Vagina (tissue), 2 donors: ENCODE measurements at places on chromosomes 6 and 20.

DNA sequence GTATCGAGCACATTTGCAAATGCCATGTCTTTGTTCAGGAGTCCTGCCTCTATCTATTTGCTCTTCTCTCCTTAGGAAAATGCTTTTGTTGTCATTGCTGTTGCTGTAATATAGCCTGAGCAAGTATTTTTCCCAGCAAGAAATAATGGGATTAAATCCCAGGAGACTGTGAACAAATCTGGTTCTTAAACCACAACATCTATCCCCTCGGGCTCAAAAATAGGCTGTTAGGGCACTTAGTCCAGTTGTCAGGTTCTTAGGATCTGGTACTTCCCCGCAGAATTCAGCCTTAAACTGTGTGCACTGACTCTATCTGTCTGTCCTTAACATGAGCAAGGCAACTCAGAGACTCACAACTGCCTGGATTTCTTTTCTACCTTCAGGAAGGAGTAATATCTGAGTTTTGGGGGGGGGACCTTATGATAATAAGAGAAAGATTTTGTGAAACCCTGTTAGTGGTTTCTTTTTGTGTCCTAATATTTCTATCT lies 437.5 kb downstream of the HTR1B start:
- no peak for DNase-seq

DNA sequence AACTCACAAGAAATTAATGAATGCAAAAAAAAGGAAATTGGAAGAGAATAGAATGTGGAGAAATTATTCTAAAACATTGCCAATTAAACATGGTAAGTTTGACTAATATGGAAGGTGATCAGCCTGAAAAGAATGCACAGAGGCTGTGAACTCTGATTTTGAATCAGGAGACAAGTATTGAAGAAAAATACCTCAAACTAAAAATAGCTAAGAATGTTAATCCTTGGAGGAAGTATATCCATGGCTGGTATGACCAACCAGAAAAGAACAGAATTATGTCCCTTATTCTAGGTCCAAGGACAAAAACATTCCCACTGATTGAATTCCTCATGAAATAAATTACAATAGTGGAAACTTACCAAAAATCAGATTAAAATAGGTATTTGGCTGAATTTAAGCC lies 7.3 kb upstream of the RIMS1 start:
- DNase-seq = no peak

DNA sequence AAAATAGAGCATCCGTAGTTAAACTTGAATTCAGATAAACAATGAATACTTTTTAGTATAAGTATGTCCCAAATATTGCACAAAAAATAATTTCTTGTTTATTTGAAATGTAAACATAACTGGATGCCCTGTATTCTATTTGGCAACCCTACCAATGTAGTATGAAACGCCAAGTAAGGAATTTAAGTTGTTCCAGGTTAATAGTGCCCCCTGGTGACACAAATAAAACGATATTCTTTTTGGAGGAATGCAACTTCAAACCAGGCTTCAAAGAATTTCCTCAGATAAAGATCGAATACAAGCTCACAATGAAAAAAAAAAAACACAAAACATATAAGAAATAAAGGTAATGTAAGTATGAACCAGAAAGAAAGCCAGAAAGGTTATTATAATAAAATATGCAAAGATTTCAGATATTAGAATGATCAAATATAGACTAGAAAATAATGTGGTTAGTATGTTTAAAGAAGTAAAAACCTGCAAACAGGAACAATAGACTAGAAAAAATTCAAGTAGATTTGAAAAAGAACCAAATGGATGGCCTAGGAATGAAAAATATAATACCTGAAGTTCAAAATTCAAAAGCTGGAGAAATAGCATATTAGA lies 18.4 kb upstream of the AKAP7 start:
- DNase-seq = no peak

- no peak for DNase-seq
These were observed 56.8 kb upstream of the TMEM200A start for GRCh38 chr6:130309028-130309427.

- DNase-seq = no peak
These were observed 3.9 kb downstream of the NR2E1 start for GRCh38 chr6:108169464-108170331.

DNA sequence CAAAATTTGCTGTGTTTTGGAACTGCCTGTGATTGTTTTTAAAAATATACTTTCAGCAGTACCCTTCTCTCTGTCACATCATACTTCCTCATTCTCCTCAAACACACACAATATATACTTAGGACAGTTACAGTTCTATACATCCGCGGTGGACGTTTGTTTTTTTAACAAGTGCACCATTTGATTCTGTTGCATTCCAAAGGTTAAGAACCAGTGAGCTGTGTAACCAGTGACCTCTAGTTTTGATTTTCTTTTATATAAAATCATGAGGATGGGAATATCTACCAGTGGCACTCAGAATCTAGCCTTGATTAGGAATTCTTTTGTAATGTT lies 152.8 kb downstream of the CARMIL1 start:
- DNase-seq = no peak

GRCh38 chr6:166691199-166691598 lies 64.1 kb upstream of the RPS6KA2 start:
- no peak for DNase-seq

- no peak for DNase-seq
These were observed 47.5 kb upstream of the CDH22 start for GRCh38 chr20:46355778-46356177.

DNA sequence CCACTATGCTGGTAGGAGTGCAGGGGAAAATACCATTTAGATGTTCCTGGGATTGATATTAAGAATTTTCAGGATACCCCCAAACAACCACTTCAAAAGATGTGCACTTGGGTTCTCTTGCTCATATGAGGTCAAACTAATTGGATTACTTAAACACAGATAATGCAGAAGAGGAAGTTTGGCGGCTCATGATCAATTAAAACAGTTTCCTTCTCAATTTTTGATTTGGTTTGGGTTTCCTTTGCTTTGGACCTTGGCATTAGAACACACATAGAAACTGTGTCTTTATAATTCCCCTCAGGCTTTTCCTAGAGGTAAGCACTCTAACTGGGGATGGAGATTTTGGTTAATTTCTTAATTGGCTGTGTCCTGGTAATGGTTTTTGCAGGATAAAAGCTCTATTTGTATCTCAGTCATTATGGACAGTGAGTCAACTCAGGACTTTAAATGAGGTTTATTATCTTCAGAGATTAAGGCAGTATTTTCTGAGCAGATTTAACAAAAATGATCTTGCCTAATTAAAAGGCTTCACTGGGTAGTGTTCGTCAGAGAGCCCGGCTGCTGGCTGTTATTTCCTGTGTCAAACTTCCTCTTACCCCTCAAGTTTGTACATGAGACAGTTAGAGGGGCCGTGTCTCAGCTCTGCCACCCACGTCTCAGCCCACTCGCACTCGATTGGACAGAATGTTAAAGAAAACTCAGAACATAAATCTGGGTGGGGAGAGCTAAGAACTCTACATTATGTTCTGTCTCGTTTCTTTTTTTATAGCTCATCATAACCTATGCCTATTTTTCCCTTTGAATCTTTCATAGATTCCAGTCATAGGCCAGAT lies 50.3 kb upstream of the PREP start:
- DNase-seq = no peak

DNA sequence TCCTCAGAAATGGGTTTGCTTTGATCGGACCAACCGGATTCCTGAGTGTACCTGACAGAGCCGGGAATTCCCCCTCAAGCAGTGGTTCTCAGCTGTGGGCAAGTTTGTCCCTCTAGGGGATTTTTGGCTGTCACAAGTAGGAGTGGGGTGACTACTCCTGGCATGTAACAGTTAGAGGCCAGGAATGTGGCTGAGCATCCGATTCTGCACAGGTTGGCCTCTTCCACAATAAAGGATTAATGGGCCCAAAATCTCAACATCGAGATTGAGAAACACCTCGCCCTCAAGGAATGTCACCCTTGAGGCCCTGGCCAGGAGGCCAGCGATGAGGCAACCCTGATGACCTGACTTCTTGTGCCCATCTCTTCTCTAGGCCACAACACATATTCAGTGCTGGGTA lies 7.9 kb downstream of the AGPAT4 start:
- no peak for DNase-seq

- DNase-seq = no peak
These were observed 47.0 kb downstream of the TFEB start for GRCh38 chr6:41688256-41688965.

- no peak for DNase-seq
These were observed at the start of gene ARHGAP40 for GRCh38 chr20:38601216-38602184. Gene ARHGAP40 (plus strand): TSS chr20:38601809.

DNA sequence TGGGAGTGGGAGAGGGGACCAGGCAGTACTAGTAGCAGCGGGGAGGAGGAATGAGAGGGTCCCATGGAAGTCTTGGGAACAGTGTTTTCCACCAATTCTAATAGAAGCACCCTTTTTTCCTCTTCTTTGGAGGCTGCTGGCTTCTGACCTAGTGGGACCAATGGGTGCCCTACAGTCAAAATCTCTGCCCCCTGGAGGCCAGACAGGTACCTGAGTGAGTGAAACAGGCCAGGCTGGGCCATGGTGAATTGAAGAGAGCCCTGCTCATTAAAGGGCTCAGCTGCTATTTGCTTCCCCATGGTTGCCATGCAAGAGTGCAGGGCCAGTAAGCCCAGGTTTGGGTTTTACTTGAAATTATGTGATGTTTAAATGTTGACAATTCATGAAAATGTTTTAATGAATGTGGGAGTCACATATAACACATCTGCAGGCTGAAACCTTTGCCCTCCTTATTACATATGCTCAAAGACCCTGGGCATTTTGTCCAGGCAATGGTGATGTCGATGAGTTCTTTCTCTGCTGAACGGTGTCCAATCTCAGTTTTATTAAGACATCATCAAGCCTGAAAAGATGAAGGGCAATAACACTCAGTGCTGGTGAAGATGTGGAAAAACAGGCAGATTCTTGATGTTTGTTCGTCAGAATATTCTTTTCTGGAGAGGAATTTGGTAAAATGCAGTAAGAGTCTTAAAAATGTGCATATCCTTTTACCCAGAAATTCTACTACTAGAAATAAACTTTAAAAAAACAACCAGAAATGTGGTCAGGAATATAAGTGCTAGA lies 42.3 kb upstream of the OCSTAMP start:
- DNase-seq = no peak

DNA sequence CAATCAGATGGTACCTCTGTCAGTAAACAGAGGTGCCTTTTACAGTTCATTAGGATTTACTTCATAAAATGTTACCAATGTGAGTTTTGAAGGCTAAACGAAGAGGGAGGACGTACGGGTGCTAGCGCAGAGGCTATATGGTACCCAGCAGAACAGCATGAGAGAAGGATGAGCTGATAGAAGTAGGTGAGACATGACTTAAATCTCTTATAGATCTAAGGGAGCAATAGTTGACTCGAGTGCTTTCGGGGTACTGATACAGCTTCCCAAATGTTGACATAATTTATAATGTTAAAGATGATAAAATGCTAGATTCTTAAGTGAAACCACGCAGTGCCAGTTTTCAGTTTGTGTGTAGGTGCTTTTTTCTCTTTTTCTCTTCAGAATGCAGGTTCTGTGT lies 72.6 kb downstream of the HIVEP1 start:
- DNase-seq = no peak

- DNase-seq = no peak
These were observed 65.4 kb downstream of the UTRN start for GRCh38 chr6:144350528-144350880.

DNA sequence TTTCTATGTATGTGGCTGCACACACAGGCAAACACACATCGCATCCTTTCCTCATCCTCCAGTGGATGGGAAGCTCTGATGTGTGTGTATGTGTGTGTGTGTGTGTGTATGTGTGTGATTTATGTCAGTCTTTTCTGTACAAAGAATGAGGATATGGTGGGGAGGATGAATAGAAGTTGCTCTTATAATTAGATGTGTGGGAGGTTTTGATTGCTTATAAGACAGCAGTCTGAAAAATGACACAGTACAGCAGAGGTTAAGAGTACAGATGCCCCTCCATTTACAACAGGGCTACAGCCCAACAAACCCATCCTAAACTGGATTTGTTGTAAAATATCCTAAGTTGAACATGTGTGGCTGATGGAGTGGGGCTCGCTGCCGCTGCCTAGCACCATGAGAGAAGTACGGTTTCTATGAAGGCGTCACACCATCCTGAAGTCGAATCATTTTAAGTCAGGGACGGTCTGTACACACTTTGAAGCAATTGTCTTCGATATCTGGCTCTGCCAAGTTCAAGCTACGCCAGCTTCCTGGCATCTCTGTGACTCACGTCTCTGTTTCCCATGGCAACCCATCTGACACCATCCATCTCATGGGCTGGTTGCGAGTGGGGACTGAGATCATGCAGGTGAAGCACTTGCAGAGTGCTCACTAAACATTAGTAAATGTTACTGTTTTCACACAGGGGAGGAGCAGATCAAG lies 252.6 kb downstream of the MYLK4 start:
- DNase-seq = no peak

DNA sequence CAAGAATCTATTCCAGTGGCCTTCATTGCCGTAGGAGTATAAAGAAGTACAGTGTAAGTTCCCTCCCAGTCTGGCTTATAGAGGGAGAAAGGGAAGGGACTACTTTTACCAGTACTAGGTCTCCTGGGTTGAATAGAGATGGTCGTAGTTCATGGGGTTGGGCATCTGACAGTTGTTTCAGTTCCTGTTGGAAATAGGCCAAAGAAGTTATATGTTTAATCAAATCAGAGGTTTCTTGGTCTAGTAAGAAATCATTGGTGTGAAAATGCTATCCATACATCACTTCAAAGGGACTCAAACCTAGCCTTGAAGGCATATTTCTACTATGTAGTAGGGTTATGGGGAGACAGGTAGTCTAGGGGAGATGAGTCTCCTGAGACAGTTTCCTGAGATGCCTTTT lies 45.6 kb upstream of the MAN1A1 start:
- no peak for DNase-seq

GRCh38 chr6:159908535-159908934 lies 17.7 kb downstream of the MAS1 start:
- no peak for DNase-seq

- DNase-seq = no peak
These were observed 602.4 kb downstream of the COL12A1 start for GRCh38 chr6:74603322-74604076.

- DNase-seq = no peak
These were observed at the start of gene KCNQ5 for GRCh38 chr6:72621291-72622093. Gene KCNQ5 (plus strand): TSS chr6:72622064.

DNA sequence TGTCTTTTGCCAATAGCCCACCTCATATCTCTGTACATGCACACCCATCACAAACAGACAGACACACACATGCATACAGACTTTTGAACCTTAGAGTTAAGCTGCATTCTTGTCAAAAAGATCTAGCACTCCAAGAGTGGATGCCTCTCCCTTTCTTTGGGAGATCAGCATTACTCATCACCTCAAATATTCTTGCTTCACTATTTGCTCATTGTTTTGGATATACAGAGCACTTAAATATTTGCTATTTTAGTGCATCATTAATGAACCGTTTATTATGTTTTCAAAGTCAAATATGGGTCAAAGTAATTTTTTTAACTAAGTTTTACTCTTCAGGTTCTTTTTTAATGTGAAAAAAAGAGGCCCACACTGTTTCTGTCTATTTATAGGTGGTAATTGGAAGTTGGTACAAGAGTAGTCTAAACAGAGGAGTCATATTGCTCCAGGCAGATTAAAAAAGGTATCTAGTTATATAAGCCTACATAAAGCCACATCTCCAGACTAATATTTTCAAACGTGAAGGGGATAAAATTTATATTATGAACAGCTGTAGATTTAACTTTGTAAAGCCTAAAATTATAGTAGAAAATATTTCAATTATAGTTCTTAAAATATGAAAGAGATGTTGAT lies 102.6 kb downstream of the FLRT3 start:
- no peak for DNase-seq
